ENCODE measurements at places on chromosomes 16 and 17. TPM values are rescaled to one million over a fixed set of nuclear protein-coding genes. Genes with fewer than 3 reads are reported as not detected.
A peak's percentile ranks its signal among the peaks of the same experiment; 100 is the strongest.

GRCh38 chr17:57305908-57306504 lies 49.7 kb downstream of the MSI2 start:
- no peak for DNase-seq

DNA sequence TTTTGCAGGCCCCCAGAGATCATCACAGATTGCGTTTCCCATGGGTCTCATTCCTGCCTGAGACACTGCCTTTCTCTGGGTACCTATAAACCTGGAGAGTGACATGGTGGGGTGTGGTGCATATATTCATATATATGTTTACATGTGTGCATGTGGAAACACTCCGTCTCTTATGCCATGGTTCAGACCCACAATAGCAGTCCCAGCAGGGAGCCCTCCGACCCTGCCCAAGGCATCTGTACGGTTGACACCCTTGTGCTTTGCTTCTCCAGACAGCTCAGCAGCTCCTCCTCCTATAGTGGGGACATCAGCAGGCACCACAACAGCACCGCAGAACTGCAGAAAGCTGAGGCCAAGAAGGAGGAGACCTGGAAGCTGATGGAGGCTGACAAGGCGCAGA lies 116.8 kb downstream of the ABCC6 start:
- DNase-seq, result no peak

DNA sequence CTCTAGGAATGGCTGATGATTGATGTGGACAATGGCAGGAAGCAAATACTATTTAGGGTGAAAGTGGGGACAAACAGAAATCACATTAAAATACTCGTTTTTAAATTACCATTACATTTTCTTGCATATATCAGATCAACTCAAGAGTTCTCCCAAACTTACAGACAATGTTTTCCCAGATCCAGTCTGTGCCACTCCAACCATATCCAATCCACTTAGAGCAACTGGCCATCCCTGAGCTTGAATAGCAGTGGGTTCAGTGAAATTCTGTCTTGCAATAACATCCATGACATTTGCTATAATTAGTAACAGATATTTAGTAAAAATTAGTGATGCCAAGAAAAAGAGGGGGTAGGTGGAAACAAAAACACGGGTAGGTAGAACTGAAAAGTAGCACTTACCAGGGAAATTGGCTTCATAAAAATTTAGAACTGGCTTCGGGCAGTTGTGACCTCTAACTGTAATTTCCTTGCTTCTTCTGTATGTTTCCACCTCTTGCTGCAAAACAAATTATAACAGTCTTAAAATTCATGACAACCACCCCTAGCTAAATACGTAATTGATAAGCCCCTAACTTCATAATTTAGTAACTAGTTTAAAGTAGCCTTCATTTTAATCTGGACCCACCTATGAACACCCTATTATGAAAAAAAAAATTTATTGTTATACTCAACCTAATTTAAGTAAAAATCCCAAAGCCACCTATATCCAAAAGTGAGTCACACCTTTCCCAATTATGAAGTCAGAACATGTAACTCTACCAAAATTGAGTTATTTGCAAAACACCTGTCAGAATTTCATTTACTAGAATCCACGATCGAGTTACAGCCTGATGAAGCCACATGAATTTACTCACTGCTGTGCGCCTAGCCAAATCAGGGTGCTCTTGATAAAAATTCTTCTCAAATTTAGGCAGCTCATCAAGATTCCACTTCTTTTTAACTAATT lies 2.0 kb downstream of the DDX5 start:
- DNase-seq, result no peak

- DNase-seq, result peak; percentile 48
Observed at GRCh38 chr17:48610282-48611211, at the start of gene HOXB7. HOXB7 (minus strand) TSS chr17:48611017; CDS start chr17:48610918, 99 bp downstream.

DNA sequence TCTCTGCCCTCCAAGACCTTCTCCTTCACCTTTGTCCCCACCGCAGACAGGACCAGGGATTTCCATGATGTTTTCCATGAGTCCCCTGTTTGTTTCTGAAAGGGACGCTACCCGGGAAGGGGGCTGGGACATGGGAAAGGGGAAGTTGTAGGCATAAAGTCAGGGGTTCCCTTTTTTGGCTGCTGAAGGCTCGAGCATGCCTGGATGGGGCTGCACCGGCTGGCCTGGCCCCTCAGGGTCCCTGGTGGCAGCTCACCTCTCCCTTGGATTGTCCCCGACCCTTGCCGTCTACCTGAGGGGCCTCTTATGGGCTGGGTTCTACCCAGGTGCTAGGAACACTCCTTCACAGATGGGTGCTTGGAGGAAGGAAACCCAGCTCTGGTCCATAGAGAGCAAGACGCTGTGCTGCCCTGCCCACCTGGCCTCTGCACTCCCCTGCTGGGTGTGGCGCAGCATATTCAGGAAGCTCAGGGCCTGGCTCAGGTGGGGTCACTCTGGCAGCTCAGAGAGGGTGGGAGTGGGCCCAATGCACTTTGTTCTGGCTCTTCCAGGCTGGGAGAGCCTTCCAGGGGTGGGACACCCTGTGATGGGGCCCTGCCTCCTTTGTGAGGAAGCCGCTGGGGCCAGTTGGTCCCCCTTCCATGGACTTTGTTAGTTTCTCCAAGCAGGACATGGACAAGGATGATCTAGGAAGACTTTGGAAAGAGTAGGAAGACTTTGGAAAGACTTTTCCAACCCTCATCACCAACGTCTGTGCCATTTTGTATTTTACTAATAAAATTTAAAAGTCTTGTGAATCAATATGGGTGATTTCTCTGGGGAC lies 12.2 kb downstream of the CX3CL1 start:
- no peak for DNase-seq

- DNase-seq, result peak; percentile 52
Observed at GRCh38 chr17:50363217-50364060, 9.5 kb downstream of the MRPL27 start.

DNA sequence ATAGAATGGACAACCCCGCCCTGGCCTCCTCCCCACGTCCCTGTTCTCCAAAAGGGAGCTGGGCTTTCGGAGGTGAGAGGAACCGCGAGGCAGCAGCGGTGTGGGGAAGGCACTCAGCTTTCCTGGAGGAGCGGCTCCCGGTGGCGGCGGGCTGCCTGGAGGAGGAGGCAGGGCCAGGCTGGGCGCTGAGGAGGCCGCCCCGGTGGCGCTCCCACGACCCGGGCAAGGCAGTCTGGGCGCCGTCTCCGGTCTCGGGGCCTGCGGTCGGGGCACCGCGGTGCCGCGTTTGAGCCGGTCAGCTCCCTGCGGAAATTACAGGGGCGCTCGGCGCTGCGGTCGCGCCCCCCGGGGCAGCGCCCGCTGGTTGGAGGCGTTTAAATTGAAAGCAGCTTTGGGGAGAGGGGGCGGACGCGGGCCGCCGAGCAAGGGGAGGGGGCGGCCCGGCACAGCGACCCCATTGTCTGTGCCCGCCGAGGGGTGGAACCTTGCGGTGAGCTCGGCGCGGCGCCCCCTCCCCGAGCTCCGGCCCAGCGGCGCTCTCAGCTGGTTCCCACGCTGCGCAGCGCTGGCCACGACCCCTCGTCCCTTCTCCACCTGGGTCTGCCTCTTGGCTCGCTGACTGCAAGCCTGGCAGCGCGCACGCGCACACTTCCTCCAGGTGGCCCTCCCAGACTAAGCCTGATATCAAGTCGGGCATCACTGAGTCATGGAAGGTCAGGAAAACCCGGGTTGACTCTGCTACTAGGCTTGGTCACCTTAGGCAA lies 58.7 kb upstream of the DLX4 start:
- no peak for DNase-seq

DNA sequence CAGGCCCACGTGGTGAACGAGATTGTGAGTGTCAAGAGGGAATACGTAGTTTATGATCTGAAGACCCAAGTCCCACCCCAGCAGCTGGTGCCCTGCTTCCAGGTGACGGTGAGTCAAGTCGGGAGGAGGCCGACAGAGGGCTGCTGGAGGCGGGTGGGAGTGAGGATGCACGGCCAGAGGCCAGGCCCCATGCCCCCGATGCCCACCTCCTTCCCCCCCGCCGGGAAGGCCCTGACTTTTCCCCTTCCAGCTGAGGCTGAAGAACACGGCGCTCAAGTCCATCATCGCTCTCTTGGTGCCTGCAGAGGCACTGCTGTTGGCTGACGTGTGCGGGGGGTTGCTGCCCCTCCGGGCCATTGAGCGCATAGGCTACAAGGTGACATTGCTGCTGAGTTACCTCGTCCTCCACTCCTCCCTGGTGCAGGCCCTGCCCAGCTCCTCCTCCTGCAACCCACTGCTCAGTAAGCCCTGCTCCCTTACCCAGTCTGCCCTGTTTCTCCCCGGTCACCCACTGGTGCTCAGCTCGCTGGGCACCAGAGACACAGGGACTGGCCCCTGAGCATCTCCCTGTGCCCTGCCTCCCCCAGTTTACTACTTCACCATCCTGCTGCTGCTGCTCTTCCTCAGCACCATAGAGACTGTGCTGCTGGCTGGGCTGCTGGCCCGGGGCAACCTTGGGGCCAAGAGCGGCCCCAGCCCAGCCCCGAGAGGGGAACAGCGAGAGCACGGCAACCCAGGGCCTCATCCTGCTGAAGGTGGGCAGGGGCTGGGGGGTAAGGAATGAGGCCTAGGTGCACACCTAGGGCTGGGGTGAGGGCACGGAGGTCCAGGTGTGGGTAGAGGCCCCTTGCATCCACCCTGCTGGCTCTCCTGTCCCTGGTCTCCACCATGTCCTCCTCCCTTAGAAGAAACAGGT lies 2.6 kb downstream of the ZACN start:
- no peak for DNase-seq

DNA sequence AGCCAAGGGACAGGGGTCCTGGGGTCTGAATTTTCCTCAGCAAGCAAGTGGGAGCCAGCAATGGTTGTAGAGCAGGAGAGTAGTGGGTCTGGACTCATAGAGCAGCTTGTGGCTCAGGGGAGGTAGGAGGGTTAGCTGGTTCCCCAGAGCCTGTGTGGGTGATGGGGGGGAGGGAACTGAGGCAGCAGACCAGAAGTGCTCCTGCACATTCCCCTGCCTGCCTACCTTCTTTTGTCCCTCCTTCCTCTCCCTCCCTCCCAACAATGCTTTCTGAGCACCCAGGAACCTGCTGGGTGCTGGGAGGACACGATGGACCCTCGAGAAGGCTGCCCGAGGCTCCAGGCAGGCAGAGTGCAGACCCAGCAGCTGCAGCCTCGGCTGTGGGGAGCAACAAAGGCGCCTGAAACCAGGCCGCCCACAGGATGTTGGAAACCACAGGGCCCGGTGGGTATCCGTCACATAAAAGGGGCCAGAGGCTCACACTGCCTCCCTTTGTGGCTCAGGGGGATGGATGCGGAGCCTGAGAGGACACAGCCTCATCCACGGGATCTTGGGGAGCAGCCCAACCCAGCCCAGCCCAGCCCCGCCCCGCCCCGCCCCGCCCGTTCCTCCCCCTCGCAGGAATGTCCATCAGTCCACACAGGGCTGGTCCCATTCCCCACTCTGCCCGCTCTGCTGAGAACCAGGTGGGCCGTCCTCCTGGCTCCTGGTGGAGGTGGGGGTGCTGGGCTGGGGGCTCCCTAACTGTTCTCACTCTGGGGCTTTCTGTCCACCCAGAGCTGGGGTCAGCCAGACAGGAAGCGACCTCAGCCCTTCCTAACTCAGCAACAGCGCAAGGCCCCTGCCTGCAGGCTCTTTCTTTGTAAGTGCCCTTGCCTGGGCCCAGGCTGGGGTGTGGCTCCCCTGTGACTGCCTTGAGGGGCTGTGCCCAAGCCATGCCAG lies 1.7 kb upstream of the NLRC3 start:
- DNase-seq, result no peak

- no peak for DNase-seq
Observed at GRCh38 chr16:23786964-23787561, 32.2 kb downstream of the CHP2 start.

GRCh38 chr16:79914961-79915720 lies 314.6 kb upstream of the MAF start:
- DNase-seq, result no peak

DNA sequence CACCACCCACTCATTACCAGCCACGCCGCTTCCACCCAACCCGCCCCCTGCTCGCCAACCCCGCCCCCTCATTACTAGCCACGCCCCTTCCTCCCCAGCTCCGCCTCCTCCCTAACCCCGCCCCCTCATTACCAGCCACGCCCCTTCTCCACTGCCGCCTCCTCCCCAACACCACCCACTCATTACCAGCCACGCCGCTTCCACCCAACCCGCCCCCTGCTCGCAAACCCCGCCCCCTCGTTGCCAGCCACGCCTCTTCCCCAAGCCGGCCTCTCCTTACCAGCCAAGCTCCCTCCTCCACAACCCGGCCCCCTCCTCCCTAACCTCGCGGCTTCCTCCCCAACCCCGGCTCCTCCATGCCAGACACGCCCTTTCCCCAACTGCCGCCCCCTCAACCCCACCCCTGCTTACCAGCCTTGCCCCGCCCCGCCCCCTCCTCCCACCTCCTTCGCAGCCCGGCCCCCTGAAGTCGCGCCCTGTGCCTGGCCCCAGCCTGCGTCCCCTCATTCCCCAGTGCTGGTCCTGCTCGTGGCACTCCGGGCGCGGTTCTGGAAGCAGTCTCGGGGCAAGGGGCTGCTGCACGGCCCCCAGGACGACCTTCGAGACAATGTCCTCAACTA lies 7.3 kb downstream of the SLC22A31 start:
- DNase-seq, result peak; percentile 77

DNA sequence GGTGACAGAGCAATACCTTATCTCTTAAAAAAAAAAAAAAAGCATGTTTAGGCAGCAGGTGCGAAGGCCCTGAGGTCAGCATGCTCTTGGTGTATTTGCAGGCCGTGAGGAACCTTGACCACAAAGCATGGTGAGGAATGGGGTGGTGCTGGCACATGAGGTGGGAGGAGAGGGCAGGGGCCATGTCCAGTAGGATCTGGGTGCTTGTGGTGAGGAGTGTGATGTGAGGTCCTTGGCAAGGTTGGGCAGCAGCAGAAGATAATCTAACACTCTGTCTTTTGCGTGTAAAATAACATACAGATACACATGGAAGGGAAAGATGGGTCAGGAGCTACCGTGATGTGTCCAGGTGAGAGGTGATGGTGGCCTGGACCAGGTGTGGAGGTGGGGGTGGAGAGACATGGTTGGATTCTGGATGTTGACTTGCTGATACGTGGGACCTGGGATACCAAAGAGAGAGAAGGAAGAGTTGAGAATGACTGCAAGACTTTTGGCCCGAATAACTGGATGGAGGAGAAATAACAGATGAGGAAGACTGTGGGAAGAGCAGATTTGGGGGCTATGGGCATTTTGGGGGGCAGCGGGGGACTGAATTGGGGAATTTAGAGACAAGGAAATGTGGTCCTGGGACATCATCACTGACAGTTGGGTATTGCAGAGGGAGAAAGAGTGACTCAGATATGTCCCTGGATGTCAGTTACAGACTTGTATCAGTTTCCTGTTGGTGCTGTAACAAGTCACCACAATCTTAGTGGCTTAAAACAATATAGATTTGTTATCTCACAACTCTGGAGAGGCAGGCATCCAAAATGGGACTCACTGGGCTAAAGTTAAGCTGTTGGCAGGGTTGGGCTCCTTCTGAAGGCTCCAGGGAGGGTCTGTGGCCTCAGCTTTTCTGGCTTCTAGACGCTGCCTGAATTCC lies 274.9 kb downstream of the HAPSTR1 start:
- DNase-seq, result no peak

The TELO2 gene
- total RNA-seq, result 23.5 TPM

The DUXB gene
- total RNA-seq, result not detected

The CBX4 gene
- total RNA-seq, result 12.8 TPM

The KCNG4 gene
- total RNA-seq, result not detected
